GM12878 (cell line): ENCODE measurements at places on chromosomes 1 and 21.

DNA sequence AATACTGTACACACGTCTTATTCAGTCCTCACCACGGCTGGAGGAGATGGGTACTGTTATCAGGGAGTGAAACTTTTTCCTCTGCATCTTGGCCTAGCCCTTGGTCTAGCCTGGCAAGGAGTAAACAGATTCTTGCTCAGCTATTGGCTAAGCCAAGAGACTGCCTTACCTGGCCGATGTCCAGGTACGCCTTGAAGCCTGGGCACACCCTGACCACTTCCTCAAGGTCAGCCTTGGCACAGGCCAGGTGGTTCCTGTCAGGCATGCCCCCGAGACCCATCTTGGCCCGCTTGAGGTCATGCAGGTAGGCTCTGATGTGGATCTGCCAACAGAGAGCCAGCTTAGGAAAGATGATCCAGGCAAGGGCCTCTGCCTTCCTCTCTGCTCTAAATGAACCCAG lies 17.8 kb upstream of the PARS2 start:
- DNase-seq: no peak

- DNase-seq: no peak
Measured at GRCh38 chr1:3731583-3732433, 20.4 kb upstream of the CCDC27 start.

- no peak for DNase-seq
Measured at GRCh38 chr1:236091933-236092318, 27.0 kb upstream of the NID1 start.

DNA sequence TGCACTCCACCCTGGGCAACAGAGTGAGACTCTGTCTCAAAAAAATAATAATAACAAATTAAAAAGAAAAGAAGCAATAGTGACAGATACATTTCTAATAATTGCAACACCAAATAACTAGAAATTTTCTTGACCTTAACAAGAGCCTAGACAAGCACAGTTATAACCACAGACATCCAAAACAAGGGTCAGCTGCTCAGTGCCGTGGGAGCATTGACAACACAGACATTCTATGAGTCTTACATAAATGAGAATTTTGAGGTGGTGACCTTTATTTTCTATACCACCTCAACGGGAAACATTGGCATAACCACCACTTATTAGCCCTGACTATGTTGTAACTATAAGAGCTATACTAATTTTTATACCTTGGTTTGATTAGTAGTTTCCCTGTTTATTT lies 156.1 kb downstream of the NR5A2 start:
- no peak for DNase-seq

DNA sequence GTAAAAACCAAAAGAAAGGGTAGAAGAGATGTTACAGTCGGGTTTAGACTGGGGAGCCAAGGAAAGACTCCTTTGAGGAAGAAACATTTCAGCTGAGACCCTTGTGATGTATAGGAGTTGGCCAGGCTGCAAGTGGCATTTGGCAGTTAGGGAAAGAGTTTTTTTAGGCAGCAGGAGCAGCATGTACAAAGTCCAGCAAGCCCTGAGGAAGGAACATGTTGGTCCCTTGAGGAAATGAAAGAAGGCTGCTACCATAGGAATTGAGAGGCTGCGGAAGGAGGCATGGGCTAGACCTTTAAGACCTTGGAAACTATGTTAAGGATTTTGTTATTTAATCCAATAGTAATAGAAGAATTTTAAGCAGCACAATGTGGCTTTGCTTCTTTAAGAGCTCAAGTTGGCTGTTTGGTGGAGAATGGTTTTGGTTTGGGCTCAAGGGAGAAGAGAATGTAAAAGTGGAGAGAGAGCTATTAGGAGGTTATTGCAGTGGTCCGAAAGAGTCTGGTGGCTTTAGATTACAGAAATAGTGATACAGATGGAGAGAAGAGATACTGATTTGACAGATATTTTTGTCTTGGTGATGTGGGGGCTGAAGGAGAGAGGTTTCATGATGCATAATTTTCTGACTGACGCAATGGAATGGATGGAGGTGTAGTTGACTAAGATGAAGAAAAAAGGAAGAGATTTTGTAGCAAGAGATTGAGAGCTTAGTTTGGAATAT lies 26.6 kb downstream of the SMAP2 start:
- DNase-seq: no peak

DNA sequence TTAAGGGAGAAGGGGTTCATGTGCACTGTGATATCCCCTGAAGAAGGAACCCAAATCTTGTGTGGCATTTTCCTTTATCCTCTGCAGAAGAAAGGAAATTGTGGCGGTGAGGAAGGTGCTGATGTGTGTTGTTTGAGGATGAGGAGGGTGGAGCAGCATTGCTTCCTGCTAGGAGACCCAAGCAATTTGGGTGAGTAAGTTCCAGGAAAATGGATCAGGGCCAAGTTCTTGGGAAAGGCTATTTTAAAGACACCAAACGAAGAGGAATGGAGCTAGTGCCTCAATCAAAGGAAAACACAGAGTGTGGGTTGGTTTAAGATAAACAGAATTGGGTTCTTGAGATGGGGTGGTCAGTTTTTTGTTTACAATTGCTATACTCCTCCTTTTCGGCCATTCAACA lies 86.7 kb upstream of the MARK1 start:
- DNase-seq: no peak

GRCh38 chr1:206923009-206923960 lies 1.5 kb upstream of the FCMR start:
- peak; percentile 81 for DNase-seq

DNA sequence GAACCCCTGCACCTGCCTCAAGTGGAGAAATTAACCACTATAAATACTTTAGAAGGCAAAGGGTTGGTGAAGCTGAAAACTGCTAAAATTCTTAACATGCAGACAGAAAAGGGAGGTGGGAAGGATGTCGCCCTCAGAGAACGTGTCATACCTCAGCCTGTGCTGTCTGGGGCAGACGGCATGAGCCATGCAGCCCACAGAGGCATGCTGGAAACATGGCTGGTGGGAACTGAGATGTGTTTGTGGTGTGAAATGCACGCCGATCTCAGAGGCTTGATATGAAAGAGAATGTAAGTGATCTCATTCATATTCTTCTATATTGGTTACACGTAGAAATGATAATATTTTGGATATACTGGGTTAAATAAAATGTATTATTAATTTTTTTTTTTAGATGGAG lies 16.3 kb downstream of the AGPAT3 start:
- no peak for DNase-seq

GRCh38 chr1:3469849-3470649 lies 15.6 kb downstream of the ARHGEF16 start:
- no peak for DNase-seq

GRCh38 chr1:3460672-3461131 lies 6.2 kb downstream of the ARHGEF16 start:
- no peak for DNase-seq

DNA sequence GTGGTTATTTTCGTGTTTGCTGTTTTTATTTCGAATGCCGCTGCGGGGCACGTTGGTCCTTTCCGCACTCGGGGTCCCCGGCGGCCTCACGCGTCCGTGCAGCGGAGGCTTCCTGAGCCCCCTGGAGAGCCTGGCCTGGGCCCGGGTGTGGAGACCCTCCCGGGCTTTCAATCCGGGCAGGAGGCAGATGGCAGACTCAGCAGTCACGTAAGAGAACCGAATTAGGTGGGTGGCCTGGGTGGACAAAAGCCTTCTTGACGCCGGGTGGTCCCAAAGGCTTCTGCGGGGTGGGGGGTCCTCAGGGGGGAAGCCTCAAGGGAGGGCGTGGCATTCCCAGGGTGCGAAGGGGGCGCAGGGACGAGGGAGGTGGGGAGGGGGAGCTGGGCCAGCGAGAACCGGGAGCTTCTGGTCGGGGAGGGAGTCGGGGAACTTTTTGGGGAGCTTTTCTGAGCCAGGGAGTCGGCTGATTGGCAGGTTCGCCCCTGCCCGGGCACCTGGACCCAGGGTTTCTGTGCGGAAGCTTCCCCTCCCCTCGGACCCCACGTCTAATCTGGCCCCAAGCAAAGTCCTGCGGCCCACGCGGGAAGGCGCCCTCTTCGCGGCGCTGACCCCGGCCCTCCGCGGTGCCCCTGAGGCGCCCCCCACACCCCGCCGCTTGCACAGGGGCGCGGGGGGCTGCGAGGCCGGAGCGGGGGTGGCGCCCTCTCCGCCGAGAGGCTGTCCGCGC lies 1.3 kb upstream of the HES4 start:
- no peak for DNase-seq
